ENCODE measurements at places on chromosomes 2 and 18. TPM values are rescaled to one million over a fixed set of nuclear protein-coding genes. Genes with fewer than 3 reads are reported as not detected.

Gene ANKRD62
- total RNA-seq: not detected

Gene AGBL5
- 36.5 TPM for total RNA-seq

Gene NETO1
- total RNA-seq: 1.6 TPM

DNA sequence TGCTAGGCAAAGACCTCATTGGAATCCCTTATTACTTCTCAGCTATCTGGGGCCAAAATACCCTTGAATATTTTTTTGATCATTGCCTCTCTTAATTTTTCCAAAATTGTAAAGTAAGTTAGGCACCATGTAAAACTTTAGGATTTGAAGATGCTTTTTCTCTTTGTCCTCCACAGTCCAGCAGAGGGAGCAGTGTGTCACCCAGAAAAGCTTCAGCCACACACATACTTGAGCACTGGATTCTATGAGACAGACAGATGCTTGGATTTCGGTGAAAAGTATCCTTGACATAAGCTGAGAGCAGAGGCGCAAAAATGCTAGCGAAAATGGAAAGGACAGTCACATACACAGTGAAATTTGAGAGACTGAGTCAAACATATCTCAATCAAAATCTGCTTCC lies 74.7 kb upstream of the KCNJ3 start:
- DNase-seq: peak; percentile 62

DNA sequence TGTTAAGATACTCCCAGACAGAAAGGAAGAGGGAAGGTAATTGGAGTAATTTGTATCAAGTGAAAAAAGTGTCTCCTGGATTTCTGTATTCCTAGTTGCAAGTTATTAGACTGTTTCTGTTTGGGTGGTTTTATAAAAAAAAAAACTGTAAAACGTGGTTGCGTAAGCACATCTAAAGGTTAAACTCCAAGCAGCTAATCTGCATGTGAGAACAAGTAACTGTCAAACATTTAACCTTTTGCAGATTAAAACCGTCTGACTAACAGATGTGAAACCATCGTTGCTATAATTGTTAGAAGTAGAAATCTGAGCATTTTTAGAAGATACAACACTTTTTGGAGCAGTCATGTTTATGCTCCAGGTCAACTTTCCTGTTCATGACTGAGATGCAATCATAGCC lies 72.3 kb downstream of the AFF3 start:
- no peak for DNase-seq

DNA sequence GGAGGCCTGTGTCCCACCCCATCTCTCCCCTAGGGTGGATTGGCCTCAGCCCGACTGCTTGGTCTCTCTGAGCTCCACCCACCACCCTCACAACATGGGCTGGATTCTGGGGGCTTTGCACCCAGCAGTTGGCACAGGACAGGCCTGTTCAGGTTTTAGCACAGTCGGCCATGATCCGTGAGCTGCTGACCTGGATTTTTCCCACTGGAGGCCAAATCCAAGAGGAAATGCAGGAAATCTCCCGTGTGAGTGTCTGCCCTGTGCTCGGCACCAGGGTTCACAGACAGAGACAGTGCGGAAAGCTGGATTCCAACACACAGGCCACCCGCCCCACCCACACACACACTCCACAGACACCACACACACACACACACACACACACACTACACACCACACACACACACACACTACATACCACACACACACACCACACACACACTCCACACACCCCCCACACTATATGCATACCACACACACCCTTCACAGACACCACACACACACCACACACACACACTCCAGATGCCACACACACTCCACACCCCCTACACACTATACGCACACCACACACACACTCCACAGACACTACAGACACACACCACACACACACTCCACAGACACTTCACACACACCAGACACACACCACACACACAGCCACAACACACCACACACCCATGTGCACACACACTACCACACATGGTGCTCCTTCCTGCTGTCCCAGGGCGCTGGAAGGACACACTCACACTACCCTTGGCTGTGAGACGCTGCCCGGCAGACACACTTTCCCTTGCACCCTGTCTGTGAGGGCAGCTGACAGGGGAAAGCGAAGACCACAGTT lies 14.1 kb downstream of the MBP start:
- DNase-seq: peak; percentile 35

DNA sequence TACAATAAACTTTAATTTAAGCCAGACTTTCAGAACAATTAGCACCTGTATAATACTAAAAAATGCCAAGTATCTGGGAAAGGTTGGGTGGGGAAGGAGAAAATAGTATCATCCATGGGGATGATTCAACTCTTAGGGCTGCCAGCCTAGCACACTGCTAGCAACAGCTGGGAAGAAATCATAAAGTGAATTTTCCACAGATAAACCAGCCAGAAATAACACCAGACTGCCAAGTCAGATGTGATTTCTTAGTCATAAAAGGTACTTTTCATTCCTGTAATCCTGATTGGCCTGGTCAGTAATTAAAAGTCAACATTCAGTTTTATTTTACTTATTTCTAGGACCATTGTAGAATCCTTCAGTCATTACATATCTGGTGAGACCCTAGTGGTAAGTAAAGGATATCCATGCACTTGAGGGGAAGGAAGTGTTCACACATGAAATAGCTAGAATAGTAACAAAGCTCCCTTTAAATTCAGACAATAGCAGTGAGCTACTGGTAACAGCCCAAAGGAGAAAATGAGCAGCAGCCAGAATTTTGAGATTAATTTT lies 59.4 kb downstream of the LIMS1 start:
- DNase-seq: no peak

- no peak for DNase-seq
These were observed 287.4 kb upstream of the TCF4 start for GRCh38 chr18:55875371-55875901.

GRCh38 chr18:29157905-29158304 lies 981.0 kb upstream of the CDH2 start:
- DNase-seq: no peak
